Activated T-cell treated with anti-CD3 and anti-CD28 coated beads, Interleukin-2, amount 50 U/mL, for 24 hours (primary cell): ENCODE measurements at places on chromosomes 5 and 9.

DNA sequence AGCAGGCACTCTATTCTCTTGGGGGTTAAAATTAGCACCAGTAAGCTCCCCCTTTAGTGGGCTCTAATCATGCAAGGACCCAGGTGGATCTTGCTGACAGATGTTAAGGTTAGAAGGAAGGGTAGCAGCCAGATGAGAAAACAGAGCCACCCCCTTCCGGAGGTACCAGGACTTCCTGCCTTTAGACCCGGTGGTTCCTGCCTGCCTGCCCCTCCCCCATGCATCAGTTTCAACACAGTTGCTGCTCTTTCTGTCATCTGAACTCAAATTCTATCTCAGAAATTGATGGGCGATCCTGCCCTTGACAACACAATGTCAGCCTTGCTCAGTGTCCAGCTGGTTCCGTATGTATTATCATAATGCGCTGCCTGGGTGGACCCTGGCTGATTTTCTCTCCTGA lies 287.3 kb downstream of the EBF1 start:
- DNase-seq, result peak; percentile 63

DNA sequence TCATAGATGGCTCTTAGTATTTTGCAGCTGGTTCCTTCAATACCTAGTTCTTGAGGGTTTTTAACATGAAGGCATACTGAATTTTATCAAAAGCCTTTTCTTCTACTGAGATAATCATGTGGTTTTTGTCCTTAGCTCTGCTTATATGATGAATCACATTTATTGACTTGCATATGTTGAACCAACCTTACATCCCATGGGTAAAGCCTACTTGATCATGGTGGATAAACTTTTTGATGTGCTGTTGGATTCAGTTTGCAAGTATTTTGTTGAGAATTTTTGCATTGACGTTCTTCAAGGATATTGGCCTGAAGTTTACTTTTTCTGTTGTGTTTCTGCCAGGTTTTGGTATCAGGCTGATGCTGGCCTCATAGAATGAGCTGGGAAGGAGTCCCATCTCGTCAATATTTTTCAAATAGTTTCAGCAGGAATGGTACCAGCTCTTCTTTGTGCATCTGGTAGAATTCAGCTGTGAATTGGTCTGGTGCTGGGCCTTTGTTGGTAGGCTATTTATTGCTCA lies 49.7 kb downstream of the YIPF5 start:
- no peak for DNase-seq

- no peak for DNase-seq
Measured at GRCh38 chr5:146852089-146852488, 26.5 kb downstream of the PPP2R2B start.

DNA sequence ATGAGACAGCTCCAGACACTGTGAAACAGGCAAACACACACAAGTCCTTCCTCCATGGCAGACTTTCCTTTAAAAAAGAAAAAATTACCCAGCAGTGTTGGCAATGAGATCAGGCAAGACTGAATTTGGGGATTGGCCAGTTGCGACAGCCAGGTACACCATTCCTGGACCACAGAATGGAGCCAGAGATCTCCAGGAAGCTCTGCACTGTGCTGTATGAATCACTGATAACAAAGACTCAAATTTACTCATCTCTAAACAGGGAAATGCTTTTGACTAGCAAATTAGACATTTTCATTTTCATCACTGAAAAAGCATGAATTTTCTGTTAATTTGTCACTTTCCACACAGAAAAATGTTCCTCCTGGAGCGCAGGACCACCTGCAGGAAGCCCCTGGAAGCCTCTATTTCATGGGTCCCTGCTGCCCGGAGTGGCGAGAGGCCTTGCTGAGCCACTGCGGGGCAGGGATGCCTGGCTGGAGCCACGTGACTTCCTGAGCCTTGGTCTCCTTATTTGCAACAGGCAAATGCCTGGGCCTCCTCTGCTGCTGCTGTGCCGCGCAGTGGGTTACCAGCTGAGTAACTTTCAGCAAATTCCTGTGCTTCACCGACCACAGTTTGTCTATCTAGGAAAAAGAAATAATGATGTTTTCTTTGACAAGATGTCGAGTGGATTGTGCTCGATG lies 185.9 kb upstream of the ZNF618 start:
- DNase-seq, result no peak

DNA sequence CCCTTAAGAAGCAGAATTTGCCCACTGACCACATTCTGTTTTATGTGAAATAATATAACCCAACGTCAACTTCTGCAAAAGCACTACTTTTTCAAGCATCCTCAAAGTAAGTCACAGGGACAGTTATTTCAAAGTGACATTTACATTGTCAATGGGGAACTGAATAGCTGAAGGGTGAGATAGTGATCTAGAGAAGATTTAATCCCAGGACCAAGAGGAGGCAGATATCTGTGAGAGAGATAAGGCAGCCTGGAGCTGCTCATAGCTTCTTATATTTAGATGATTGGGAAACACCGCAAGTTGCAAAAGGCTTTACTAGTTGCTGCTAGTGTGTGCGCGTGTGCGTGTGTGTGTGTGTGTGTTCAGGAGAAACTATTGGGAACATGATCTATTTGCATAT lies 210.4 kb upstream of the RFX3 start:
- DNase-seq, result no peak

- DNase-seq, result no peak
Measured at GRCh38 chr5:128896675-128897074, 68.6 kb upstream of the SLC27A6 start.

- DNase-seq, result no peak
Measured at GRCh38 chr5:5144441-5144840, 4.3 kb downstream of the ADAMTS16 start.

DNA sequence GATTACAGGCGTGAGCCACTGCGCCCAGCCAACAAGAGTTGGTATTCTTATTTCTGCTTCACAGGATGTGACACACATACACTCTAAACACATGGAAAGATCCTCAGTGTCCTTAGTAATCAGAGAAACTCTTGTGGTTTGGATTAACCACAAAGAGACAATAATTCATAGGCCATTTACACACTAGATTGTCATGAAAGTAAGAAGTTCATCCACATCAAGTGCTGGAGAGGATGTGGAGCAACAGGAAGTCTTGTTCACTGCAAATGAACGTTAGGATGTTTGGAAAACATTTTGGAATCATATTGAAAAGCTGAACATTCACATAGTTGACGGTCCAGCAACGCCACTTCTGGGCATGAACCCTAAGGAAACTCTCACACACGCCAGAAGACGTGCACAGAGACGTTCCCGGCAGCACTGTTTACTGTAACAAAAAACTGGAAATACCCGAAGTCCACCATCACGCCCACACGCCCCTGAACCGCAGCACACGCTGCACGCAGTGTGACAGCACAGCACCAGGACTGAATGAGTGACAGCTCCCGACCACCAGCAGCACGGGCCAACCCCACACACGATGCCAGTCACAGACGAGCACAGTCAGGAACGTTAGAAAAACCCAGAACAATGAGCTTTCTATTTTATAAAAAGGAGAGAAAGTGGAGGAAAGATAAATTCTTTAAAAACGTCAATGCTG lies 87.6 kb downstream of the COL23A1 start:
- no peak for DNase-seq

GRCh38 chr5:57311921-57312735 lies 138.3 kb downstream of the GPBP1 start:
- no peak for DNase-seq

GRCh38 chr5:71972777-71973473 lies 134.3 kb upstream of the MAP1B start:
- no peak for DNase-seq

DNA sequence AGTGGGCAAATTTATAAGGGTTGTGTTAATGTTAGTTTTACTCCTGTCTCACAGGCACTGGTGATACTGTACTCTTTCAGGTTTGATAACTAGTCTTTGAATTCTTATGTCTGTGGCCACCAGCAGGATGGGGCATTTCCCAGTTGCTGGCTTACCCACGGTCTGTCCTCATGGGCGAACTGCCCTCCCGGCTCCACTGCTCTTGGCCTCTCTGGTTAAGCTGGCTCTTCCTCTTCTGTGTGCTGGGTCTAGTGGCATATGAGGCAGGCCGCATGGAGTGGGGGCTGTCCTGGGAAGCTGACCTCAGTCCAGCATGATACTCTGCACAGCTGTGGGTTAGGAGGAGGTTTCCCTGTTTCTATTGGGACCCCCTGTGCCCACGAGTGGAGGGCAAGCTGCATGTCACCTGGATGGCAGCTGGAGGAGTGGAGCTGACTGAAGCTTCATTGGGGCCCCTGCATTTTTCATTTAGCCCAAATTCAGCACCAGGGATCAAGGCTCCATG lies 19.5 kb downstream of the PHF2 start:
- no peak for DNase-seq

DNA sequence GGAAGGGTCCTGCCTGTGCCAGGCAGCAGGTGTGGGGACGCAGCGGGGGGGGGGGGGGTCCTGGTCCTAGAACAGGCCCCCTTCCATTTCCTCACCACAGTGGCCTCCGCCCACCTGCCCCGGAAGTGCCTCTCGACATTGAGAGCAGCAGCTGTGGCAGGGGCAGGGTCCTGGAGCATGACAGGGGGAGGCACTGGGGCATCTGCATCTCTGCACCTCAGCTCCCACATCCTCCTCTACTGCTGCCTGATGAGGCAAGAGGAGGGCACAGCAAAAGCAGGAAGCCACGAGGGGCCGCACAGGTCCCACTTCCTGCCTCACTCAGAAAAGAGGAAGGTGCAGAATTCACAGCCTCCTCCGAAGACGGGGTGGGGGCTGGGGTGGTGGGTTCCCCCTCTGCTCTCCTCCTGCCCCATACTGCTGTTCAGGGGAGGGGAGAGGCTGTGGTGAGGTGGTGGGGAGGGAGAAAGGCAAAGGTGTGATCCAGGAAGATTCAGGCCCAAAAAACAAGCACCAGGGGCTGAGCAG lies 14.8 kb downstream of the AKNA start:
- DNase-seq, result peak; percentile 83

- DNase-seq, result no peak
Measured at GRCh38 chr9:91208837-91209236, 152.9 kb downstream of the AUH start.

- DNase-seq, result no peak
Measured at GRCh38 chr5:64625678-64626077, 64.6 kb upstream of the SHISAL2B start.

GRCh38 chr9:98517761-98518160 lies 191.0 kb downstream of the GABBR2 start:
- no peak for DNase-seq

DNA sequence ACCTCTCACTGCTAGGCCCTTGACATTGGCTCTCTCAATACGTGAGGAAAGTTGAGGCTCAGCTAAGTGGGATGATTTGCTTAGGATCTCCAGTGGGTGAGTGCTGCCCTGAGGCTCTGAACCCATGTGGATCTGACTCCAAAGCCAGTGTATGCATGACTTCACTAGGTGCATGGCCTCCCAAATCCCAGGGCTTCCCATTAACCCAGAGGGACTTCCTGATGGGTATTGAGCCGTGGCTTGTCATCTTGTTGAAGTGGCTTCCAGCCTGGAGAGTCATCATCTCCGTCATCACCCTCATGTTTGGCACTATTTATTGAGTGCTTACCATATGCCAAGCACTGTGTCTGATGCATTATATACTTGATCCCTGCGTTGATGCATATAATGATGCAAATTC lies 37.3 kb upstream of the TEX48 start:
- DNase-seq, result no peak

GRCh38 chr5:121573721-121574382 lies 277.8 kb upstream of the FTMT start:
- no peak for DNase-seq

- no peak for DNase-seq
Measured at GRCh38 chr5:156395306-156395675, 68.3 kb downstream of the SGCD start.

DNA sequence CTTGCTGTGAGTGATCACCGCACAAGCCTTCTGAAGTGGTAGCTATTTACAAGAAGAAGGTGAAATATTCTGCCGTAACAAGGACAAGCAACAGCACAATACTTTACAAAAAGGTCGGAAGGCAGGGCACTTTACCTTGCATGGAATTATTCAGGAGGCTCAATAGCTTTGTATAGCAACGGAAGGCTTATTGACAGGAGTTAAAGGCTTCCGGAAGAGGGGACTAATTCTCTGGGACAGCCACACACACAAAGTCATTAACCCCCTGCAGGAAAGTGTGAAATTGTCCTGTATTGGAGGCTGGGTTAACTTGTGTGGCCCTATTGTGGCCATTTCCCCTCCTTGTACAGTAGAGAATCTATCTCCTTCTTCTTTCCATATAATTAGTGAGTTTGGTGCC lies 199.3 kb upstream of the SEMA6A start:
- no peak for DNase-seq

DNA sequence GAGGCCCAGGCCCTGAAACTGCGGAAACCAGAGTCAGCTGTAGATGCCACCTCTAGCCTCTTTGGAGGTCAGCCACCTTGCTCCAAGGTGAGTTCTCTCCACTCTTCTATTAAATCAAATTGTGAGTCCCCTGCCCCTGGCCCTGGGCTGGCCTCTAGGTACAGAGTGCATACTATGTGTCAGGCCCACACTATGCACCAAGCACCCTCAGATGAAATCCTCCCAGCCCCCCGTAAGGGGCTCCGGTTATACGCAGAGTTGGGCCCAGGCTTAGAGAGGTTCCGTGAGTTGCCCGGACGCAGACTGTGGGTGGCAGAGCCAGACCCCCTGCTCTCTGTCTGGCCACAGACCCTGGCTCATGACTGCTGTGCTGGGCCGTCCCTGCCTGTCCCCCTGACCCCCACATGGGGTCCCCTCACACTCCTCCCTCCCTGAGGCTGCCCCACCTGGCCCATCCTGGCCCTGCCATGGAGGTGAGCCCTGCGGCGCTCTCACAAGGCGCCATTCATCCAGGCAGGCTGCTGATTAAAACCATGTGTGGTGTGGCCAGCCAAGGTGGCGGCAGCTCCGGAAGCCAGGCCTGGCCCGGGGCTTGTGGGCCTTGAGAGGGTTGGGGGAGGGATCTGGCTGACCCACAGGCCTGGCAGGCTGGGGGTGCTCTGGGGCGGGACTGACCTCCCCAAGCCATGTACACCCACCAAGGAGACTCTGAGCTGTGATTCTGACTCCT lies 65.5 kb upstream of the SYNPO start:
- no peak for DNase-seq

- no peak for DNase-seq
Measured at GRCh38 chr5:4207486-4207885, 611.9 kb downstream of the IRX1 start.

- DNase-seq, result no peak
Measured at GRCh38 chr5:6452622-6453504, 4.2 kb downstream of the UBE2QL1 start.

- DNase-seq, result no peak
Measured at GRCh38 chr5:168676501-168676900, 97.3 kb upstream of the PANK3 start.

DNA sequence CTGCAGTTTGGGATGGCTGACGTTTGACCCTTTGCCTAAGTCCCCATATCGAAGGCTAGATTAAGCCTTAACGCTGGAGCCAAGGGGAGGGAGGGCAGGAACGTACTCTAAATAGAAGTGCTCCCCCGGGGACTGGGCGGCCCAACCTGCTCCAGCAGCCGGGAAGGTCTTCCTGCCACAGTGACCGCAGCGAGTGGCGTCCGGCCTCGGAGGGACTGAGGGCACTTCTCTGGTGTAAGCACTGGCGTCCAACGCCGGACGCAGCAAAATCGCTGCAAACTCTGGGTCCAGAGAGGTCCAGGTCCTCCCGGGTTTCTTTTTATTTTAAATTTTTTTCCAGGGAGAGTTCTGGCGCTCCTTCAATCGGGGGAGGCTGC lies 505 bp upstream of the ACER2 start:
- DNase-seq, result no peak

- no peak for DNase-seq
Measured at GRCh38 chr9:87201351-87201751, 254.0 kb upstream of the GAS1 start.
